ENCODE measurements at places on chromosomes 2 and 18.

DNA sequence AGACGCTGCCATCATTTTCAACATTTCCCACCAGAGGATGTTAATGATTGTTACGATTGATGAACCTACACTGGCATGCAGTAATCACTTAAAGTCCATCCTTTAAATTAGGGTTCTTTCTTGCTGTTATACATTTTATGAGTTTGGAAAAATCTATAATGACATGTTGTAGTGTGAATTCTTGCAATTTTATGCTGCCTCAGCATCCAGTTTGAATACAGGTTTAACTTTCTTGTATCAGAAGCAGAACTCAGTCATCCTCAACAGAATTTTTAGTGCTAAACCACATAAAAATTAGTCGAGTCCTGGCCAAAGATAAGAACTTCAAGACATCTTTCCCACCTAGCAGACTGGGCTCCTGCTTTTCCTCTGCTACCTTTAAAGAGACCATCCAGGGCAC lies 303.3 kb downstream of the NUP35 start:
- no peaks in the 10 kb centered on the region for H3K4me1 ChIP-seq
- no peak overlapping the region for H3K27ac ChIP-seq
- no peaks in the 10 kb centered on the region for H3K36me3 ChIP-seq
- no peak overlapping the region for H3K4me3 ChIP-seq
- H3K27me3 ChIP-seq: no peaks in the 10 kb centered on the region

GRCh38 chr2:46362667-46363012 lies 65.4 kb downstream of the EPAS1 start:
- H3K4me3 ChIP-seq: no peak overlapping the region
- no peak overlapping the region for H3K27ac ChIP-seq
- no peaks in the 10 kb centered on the region for H3K36me3 ChIP-seq
- H3K4me1 ChIP-seq: peaks cover 21% of the 10 kb centered on the region
- no peak for DNase-seq
- no peaks in the 10 kb centered on the region for H3K27me3 ChIP-seq

- peaks cover 41% of the 10 kb centered on the region for H3K27me3 ChIP-seq
- H3K27ac ChIP-seq: no peak overlapping the region
- H3K4me1 ChIP-seq: no peaks in the 10 kb centered on the region
- H3K4me3 ChIP-seq: no peak overlapping the region
- no peak for DNase-seq
- no peaks in the 10 kb centered on the region for H3K36me3 ChIP-seq
Measured at GRCh38 chr2:236715491-236715961, 145.9 kb downstream of the ACKR3 start.

- no peak overlapping the region for H3K4me3 ChIP-seq
- no peak overlapping the region for H3K27ac ChIP-seq
- H3K4me1 ChIP-seq: no peaks in the 10 kb centered on the region
- H3K27me3 ChIP-seq: no peaks in the 10 kb centered on the region
Measured at GRCh38 chr2:54859416-54859815, 136.0 kb downstream of the EML6 start.

DNA sequence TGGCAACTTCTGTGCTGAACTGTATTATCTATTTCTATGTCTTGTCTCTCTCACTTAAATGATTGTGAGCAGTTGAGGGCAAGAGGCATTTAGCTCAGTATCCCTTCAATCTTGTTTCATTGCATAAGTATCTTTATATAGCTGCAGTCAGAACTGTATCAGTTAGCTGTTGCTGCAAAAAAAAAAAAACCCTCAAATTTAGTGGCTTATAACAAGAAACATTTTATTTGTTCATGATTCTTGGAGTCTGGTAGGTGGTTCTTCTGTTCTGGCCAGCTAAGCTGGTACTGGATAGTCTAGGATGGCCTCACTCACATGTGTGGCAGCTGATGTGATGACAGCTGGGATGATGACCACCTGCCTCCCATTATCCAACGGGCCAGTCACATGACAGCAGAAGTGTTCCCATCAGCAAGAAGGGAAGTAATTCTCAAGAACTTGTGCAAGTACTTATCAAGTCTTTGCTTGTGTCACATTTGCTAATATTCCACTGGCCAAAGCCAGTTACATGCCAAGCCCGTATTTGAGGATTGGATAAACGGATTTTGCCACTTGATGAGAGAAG lies 67.8 kb downstream of the SLC4A3 start:
- peaks cover 75% of the 10 kb centered on the region for H3K27me3 ChIP-seq
- no peak overlapping the region for H3K4me3 ChIP-seq
- H3K4me1 ChIP-seq: no peaks in the 10 kb centered on the region
- no peaks in the 10 kb centered on the region for H3K36me3 ChIP-seq
- H3K27ac ChIP-seq: no peak overlapping the region

DNA sequence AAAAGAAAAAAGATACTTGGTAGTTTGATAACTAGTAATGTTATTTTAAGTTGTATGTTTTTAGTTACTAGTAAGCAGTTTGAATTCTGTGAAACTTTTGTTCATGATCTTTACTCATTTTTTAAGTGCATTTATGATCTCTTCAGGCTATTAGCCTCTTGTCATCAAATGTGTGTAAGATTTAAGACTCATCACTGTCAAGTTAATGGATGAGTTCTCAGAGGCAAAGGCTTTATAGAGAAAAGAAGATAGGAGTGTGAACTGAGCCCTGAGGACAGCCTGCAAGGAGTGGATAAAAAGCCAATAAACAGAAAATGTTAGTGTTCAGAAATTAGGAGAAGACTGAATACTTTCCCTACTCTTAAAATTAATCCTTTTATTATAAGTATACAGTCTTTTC lies 13.5 kb downstream of the NDUFV2 start:
- no peaks in the 10 kb centered on the region for H3K27me3 ChIP-seq
- peaks cover 36% of the 10 kb centered on the region for H3K4me1 ChIP-seq
- H3K4me3 ChIP-seq: peak overlapping the region; percentile 88
- DNase-seq: no peak

GRCh38 chr18:48531908-48532307 lies 6.9 kb upstream of the CTIF start:
- H3K36me3 ChIP-seq: peaks cover 2% of the 10 kb centered on the region
- no peak overlapping the region for H3K27ac ChIP-seq
- H3K4me3 ChIP-seq: no peak overlapping the region
- no peaks in the 10 kb centered on the region for H3K4me1 ChIP-seq

- H3K36me3 ChIP-seq: no peaks in the 10 kb centered on the region
- no peaks in the 10 kb centered on the region for H3K27me3 ChIP-seq
- H3K4me1 ChIP-seq: no peaks in the 10 kb centered on the region
- H3K4me3 ChIP-seq: no peak overlapping the region
- DNase-seq: no peak
Measured at GRCh38 chr2:160561551-160562295, 68.1 kb upstream of the RBMS1 start.

DNA sequence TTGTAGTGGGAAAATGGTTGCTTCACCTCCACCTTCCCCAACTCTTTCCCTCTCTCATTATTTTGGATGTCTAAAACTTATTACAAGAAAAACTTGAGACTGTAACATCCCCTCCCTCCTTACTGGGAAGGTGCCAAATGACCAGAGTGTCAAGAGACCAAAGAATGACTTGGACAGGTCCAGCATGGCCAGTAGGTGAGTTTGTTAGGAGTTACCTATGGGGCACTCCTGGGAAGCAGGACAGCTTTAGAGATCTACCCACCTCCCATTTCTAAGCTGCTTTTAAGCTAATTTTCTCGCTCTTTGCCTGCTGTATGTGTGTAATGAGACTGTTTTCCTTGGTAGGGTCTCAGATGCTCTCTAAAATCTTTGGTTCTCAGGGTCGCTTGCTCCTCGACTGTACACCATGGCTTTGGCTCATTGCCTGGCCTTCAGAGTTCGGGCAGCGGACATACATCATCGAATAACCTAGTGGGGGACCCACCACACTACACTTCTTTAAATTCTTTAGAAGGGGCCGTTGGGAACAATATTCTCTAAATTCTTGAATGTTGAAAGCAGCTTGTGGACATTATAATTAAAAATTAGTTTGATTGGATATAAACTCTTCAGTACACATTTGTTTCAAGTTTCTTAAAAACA lies 45.2 kb downstream of the SLC30A6 start:
- H3K36me3 ChIP-seq: peaks cover 52% of the 10 kb centered on the region
- H3K4me3 ChIP-seq: no peak overlapping the region
- no peaks in the 10 kb centered on the region for H3K27me3 ChIP-seq
- peaks cover 4% of the 10 kb centered on the region for H3K4me1 ChIP-seq

DNA sequence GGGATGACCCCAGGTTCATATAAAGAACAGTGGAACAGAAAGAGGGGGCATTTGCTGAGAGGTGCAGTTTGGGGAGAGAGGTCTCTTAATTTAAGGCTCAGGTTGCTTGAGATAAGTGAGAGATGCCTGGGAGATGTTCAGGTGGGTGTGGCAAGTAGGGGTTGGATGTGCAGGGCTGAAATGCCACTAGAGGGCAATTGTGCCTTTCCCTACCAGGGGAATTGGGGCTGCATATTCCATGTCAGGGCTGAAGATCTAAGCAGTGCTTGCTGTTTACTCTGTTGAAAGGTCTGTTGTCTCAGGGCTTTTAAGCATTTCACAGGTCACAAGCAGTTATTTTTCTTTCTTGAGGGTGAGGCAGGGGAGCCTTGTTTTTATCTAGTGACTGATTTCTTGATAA lies 7.8 kb downstream of the CCDC85A start:
- peaks cover 17% of the 10 kb centered on the region for H3K27me3 ChIP-seq
- no peaks in the 10 kb centered on the region for H3K4me1 ChIP-seq
- H3K4me3 ChIP-seq: no peak overlapping the region
- H3K27ac ChIP-seq: no peak overlapping the region
- no peak for DNase-seq
- no peaks in the 10 kb centered on the region for H3K36me3 ChIP-seq

- H3K4me1 ChIP-seq: no peaks in the 10 kb centered on the region
- H3K27me3 ChIP-seq: no peaks in the 10 kb centered on the region
- no peak overlapping the region for H3K4me3 ChIP-seq
Measured at GRCh38 chr2:188601391-188601790, 309.7 kb downstream of the GULP1 start.

DNA sequence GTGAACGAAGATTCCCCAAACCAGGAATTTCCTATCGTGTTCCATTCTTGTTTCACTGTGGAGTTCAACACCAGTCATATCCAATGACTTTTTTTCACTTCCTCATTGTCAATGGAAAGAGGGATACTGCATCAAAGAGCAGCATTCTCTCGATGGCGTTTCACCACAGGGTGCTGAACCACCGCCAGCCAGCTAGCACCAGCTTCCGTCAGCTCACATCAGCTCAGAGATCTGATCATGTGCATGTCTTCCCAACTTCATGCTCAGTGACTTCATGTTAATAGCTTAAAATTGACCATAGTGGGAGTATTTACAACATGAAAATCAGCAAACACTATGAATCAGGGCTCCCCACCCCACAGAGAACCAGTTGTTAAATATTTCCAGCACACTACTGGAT lies 359.9 kb downstream of the TNS1 start:
- no peaks in the 10 kb centered on the region for H3K36me3 ChIP-seq
- no peaks in the 10 kb centered on the region for H3K27me3 ChIP-seq
- H3K4me3 ChIP-seq: no peak overlapping the region

DNA sequence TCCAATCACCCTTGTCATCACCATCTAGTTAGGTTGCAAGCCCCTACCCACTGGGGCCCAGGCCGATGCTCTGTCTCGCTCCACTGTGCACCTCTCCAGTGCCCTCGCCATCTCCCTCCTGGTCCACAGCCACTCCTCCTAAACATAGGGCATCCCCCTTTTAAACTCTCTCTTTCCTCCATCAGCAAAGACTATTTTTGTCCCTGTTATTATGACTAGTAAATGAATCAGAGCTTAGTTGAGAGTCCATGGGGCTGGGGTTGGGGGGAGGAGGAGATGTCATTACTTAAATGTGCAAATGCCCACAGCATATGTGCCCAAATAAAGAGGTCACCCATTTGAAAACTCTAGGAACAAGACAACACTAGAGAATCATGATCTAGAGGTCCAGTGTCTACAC lies 167.4 kb downstream of the TRABD2A start:
- DNase-seq: no peak
- H3K4me1 ChIP-seq: peaks cover 7% of the 10 kb centered on the region
- no peak overlapping the region for H3K4me3 ChIP-seq
- H3K27ac ChIP-seq: no peak overlapping the region
- no peaks in the 10 kb centered on the region for H3K36me3 ChIP-seq

DNA sequence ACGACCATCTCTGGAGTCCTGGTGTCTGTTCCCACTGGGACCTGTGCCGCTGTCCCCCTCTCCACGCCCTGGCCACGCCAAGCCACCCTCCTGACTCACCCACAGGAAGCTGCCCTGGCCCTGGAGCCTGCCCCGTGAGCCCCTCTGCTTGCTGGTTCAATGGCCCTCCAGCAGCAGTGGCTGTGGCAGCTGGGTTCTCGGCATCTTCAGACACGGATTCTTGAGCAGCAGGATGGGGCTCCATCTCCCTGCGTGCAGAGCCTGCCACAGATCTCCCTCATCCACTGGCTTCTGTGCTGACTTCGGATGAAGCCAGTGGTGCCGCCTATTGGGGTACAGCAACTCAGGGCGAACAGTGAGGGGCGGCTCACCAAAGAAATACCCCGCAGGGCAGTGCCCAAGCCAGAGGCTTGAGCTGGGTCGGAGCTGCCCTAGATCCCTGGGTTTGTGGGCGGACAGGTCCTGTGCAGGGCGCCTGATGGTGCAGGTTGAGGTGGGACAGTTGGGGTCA lies 14.0 kb downstream of the CAPN10 start:
- no peak for DNase-seq
- H3K4me1 ChIP-seq: no peaks in the 10 kb centered on the region
- no peak overlapping the region for H3K4me3 ChIP-seq
- no peaks in the 10 kb centered on the region for H3K27me3 ChIP-seq
- H3K27ac ChIP-seq: peak overlapping the region; percentile 62

- peak overlapping the region; percentile 59 for H3K27ac ChIP-seq
- no peak overlapping the region for H3K4me3 ChIP-seq
- DNase-seq: no peak
- H3K36me3 ChIP-seq: peaks cover 5% of the 10 kb centered on the region
- H3K27me3 ChIP-seq: no peaks in the 10 kb centered on the region
Measured at GRCh38 chr18:48889981-48890762, 60.6 kb downstream of the SMAD7 start.

- DNase-seq: no peak
- peak overlapping the region; percentile 94 for H3K27ac ChIP-seq
- H3K36me3 ChIP-seq: peaks cover 30% of the 10 kb centered on the region
- peak overlapping the region; percentile 72 for H3K4me3 ChIP-seq
- H3K4me1 ChIP-seq: peaks cover 79% of the 10 kb centered on the region
- H3K27me3 ChIP-seq: no peaks in the 10 kb centered on the region
Measured at GRCh38 chr18:63302636-63303405, 16.7 kb downstream of the BCL2 start.

GRCh38 chr2:200270732-200271131 lies 35.8 kb upstream of the SPATS2L start:
- H3K36me3 ChIP-seq: no peaks in the 10 kb centered on the region
- no peak for DNase-seq
- peaks cover 13% of the 10 kb centered on the region for H3K27me3 ChIP-seq
- H3K27ac ChIP-seq: no peak overlapping the region
- H3K4me1 ChIP-seq: no peaks in the 10 kb centered on the region
- H3K4me3 ChIP-seq: no peak overlapping the region

DNA sequence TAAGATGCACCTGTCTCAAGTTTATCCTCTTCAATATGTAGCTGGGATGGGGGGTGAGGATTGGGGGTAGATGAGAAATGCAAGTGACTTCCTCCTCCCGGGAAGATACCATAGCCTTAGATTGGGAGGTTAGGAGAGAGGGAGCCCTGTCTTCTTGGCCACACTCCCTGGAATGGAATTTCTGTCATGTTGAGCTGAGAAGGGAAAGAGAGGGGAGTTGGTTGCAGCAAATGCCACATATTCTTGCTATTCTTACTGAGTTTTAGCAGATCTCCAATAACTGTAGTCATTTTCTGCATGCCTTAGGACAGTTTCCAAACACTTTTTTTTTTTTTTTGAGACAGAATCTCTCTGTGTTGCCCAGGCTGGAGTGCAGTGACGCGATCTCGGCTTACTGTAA lies 35.9 kb downstream of the TAF4B start:
- H3K4me3 ChIP-seq: no peak overlapping the region
- DNase-seq: no peak
- H3K36me3 ChIP-seq: peaks cover 3% of the 10 kb centered on the region
- no peak overlapping the region for H3K27ac ChIP-seq
- H3K4me1 ChIP-seq: no peaks in the 10 kb centered on the region

GRCh38 chr2:146295080-146295670 lies 1549.7 kb upstream of the ACVR2A start:
- H3K4me1 ChIP-seq: no peaks in the 10 kb centered on the region
- H3K27me3 ChIP-seq: no peaks in the 10 kb centered on the region
- H3K27ac ChIP-seq: no peak overlapping the region
- H3K36me3 ChIP-seq: no peaks in the 10 kb centered on the region
